ENCODE measurements at places on chromosomes 13 and 19.
A peak's percentile ranks its signal among the peaks of the same experiment; 100 is the strongest.

- no peak for DNase-seq
Measured at GRCh38 chr13:77515785-77516184, 19.7 kb upstream of the SCEL start.

- no peak for DNase-seq
Measured at GRCh38 chr19:5138606-5139582, 170.0 kb downstream of the KDM4B start.

GRCh38 chr13:103229674-103230073 lies 163.5 kb upstream of the SLC10A2 start:
- no peak for DNase-seq

DNA sequence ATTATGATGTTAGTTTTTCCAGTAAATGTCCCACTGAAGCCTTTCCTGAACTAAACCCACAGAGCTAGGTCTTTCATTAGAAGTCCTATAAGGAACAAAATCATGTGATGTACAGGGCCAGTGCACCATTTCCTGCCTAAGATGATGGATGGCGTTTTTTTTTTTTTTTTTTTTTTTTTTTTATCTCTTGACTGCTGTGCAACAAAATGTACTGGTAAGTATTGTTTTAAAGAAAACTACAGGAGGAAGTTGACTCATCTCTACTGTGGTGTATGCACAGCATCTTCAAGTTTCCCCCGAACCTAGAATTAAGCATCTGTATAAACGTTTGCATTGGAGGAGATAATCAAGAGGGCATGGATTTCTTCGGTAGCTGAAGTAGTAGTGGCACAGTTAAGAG lies 197.5 kb downstream of the NBEA start:
- no peak for DNase-seq

GRCh38 chr13:99033814-99034213 lies 56.0 kb upstream of the DOCK9 start:
- no peak for DNase-seq

GRCh38 chr13:71704656-71705055 lies 162.3 kb downstream of the DACH1 start:
- no peak for DNase-seq

- DNase-seq: no peak
Measured at GRCh38 chr13:47158593-47158992, 261.7 kb upstream of the HTR2A start.

- DNase-seq: no peak
Measured at GRCh38 chr19:30555075-30555790, 183.0 kb downstream of the ZNF536 start.

GRCh38 chr13:99992949-99993351 lies 11.4 kb downstream of the ZIC2 start:
- no peak for DNase-seq

DNA sequence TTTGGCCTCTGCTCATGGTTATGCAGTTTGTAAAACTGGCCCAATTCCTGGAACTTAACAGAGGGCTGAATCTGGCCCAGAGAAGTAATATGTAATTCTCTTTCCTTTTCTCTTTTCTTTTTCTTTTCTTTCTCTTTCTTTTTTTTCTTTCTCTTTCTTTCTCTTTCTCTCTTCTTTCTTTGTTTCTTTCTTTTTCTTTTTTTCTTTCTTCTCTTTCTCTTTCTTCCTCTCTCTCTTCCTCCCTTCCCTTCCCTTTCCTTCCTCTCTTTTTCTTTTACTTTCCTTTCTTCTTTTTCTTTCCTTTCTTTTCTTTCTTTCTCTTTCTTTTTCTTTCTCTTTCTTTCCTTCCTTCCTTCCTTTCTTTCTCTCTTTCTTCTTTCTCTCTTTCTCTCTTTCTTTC lies 88.8 kb upstream of the SLITRK5 start:
- DNase-seq: no peak

DNA sequence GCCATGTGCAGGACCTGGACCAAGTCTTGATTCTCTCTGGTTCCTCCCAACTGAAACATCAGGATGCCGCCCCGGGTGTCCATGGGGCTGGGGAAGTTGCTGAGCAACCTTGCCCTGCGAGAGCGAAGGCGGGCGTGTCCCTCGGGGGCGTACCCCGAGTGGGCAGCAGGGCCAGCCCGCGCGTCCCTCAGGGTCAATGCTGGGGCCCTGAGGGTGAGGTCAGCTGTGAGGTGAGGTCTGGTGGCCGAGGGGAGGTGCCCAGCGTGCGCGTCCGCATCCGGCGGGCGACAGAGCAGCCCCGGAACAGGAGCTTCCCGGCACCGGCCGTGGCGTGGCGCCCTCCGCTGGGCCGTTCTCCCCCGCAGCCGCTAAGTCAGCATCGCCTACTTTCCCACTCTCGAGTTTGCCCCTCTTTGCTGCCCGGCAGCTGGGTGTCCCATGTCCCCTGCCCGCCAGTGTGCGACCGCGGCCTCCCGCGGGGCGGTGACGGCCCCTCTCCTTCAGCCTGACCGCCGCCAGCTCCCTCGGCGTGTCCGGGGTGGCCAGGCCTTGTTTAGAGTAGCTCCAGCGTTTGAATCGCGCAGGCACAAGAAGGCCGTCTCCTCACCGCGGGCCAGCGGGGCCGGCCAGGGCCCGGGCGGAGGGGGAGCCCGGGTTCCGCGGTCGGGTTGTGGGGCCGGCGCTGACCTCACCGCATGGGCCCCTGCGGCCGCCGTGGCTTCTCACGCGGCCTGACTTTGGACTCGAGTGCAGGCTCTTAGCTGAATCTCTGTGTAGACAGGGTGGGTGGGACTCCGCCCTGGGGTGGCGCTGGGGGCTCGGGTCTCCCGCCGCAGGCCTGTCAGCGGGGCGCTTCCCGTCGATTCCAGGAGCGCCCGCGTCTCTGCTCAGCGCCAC lies 33.0 kb downstream of the GJA3 start:
- DNase-seq: peak; percentile 44

DNA sequence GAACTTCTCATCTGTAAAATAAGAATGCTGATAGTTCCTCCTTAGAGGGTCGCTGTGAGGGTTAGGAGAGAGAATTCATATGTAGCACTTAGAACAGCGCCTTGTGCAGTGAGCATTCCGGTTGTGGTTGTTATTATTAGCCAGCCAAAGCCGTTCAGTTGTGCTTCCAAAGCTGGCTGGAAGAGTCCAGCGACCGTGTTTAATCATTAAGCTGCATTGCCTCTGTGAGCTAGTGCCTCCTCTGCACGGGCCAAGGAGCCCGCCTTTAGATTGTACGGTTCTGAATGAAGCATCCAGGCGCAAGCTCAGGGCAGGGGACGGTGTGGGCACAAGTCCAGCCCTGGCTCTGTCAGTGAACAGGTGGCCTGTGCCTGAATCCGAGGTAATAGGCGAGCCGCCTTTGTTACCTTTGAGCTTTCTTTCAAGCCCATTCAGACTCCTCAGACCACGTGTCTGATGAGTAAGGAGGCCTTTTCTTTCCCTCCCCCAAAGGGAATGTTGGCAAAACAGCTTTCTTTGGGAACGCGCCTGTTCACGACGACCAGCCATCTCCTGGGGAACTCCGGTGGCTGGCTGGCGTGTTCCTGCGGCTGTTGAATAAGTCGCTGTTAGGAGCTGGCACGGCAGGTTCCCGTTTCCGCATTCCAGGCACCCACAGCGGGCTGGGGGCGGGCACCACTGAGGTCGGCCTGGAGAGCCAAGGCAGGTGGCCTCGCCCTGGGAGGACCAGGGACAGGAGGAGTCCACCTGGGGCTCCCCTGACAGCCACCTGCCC lies 25.1 kb downstream of the SIPA1L3 start:
- no peak for DNase-seq

- DNase-seq: no peak
Measured at GRCh38 chr13:27981006-27981708, 7.3 kb downstream of the URAD start.

- no peak for DNase-seq
Measured at GRCh38 chr13:37059848-37060192, 332 bp upstream of the SUPT20H start.

DNA sequence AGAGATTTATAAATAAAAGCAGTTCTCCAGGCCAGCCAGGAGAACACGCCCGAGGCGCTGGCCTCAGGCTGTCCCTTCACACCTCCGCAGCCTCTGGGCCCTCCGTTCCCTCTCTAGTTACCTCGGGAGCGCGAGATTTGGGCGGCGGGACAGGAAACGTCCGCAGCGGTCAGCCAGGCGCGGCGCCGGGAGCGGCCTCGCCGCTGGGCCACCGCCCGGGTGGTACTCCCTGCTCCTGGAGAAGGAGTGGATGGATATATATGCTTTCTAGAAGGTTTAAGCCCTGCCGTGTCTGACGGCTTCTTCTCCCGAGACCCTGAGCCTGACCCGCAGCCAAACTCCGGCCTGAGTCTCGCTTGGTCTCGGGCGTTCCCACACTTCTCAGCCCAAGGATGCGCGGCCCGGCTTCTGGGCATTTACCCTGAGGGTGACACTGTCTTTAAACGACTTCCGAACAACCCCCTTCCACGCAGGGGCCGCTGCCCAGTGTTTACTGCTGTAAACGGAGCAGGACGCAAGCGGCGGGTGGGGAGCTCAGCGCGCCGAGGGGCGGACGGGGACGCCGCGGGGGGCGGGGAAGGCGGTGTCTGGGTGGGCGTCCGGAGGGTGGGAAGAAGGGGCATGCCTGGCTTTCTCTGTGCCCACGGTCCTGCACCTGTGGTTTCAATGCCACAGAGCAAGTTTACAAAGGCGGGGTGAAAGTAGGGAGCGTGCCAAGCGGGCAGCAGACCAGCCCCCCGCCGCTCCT lies 2.0 kb upstream of the ZIC2 start:
- peak; percentile 43 for DNase-seq

GRCh38 chr19:53878776-53879139 lies 3.2 kb upstream of the PRKCG start:
- DNase-seq: no peak

DNA sequence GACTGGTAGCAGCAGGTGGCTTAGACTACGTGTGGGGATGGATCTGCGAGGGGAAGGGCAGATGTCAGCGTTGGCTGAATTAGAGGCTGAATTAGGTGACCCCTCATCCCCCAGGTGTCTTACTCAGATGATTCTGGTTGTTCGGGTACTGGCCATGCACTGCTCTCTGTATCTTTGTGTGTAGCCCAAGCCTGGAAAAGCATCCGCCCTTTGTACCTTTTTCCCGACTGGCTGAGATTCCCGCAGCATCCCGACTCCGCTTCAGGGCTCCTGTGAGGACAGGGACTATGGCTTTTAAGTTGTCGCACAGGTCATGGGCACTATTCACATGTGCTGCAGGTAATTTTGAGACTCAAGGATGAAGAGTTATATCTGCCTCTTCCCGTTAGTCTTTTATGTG lies 7.2 kb downstream of the TFDP1 start:
- DNase-seq: no peak

- no peak for DNase-seq
Measured at GRCh38 chr19:49653466-49653806, 11.4 kb downstream of the SCAF1 start.

DNA sequence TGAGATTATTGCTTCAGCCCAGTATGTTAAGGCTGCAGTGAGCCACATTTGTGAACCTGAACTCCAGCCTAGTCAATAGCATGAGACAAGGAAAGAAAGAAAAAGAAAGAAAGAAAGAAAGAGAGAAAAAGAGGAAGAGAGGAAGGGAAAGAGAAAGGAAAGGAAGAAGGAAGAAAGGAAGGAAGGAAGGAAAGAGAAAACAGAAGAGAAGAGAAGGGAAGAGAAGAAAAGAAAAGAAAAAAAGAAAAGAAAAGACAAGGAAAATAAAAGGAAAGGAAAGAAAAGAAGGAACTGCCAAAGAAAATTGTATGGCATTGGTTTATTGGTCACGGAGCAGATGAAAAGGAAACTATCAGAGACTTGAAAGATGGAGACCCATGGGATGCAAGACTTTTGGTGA lies 1158.8 kb downstream of the OLFM4 start:
- no peak for DNase-seq

- DNase-seq: no peak
Measured at GRCh38 chr13:42334329-42334706, 62.4 kb downstream of the AKAP11 start.

GRCh38 chr13:27130979-27131623 lies 40.5 kb downstream of the USP12 start:
- DNase-seq: no peak

GRCh38 chr13:34155931-34156607 lies 338.1 kb downstream of the RFC3 start:
- peak; percentile 67 for DNase-seq

DNA sequence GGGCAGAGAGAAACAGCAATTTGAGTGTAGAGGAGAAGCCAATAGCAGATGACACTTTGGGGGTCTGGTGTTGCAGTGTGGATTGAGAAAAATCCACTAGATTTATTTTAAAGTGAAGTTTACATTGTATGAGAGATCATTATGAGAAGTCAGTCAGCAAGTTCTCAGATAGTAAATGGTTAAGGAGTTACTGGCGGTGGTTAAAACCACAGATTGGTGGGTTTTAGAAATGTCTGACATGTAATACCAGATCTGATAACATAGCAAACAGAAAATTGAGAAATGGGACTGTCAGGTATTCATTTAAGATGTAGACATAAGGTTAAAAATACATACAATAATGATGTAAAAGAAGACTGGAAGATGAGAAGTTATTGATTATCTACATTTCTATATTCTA lies 7.2 kb downstream of the ABHD13 start:
- DNase-seq: no peak

DNA sequence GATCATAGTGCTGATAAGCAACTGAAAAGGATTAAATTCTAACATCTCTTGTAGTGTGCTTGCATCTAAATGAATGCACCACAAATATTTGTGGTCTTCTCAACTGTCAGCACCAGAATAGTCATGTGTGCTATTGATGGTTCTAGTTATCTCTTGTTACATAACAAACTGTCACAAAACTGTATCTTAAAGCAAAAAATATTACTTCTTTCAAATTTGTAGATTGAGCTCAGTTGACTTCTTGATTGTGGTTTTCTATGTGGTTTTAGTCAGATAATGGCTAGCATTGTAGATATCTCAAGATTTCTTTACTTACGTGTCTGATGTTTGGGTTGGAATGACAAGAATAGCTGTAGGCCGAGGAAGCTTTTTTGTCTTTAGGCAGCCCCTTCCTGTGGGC lies 431.3 kb downstream of the SLITRK6 start:
- no peak for DNase-seq

- no peak for DNase-seq
Measured at GRCh38 chr13:41650706-41651105, 193.4 kb downstream of the RGCC start.

- DNase-seq: peak; percentile 16
Measured at GRCh38 chr13:51923983-51924539, 62.3 kb downstream of the CCDC70 start.

GRCh38 chr19:55189403-55189835 lies 9.3 kb upstream of the SYT5 start:
- peak; percentile 74 for DNase-seq

DNA sequence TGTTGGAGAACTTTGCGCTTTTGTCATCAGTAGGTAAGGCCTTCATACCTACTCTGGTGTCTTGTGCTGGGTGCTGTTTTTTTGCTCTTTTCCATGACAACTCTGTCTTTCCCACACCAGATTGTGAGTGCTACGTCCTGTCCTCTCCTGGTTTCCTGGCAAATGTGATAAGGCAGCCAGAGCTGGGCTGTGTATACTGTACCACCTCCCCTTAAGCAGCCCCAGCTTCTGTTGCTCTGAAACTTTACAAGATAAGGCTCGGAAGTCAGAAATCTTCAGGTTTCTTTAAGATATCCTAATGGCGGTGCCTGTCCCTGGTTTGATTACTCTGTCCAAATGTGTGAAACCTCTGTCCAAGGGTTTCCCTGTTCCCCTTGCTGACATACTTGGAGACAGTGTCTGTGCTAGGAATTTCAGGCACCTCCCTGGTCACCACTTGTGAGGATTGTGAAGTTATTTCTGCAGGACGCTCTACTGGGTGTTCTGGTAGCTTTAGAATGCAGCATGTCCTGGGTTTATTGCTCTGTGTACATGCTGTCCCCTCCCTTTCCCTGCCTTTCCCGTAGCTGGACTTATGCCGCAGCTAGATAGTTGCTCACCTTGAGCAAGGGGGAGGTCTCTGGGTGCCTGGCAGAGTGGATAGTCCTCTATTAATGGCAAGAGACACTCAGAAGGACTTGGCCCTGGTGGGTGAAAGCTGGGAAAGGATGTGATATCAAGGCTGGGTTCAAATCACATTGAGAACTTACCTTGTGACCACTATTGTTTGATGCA lies 7.0 kb downstream of the ZNF749 start:
- DNase-seq: no peak

Measured in SW 1271 (cell line).